ENCODE measurements at places on chromosomes 13 and 19. TPM values are rescaled to one million over a fixed set of nuclear protein-coding genes. Genes with fewer than 3 reads are reported as not detected.

DNA sequence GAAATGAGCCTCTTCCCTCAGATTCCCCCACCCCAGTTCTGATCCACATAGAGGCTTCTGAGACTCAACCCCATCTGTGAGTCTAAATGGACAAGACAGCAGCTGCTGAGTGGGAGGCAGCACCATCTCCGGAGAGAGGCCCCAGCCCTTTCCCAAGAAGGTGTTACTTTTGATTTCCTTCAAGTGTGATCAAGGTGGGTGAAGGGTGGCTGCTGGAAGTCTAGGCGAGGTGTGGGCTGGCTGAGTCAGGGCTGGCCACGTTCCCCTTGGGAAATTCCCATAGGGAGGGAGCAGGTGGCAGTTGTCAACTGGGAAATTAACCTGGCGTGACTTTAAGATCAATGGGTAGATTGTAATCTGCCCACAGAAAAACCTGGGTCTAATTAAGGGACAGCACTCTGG is 148.0 kb downstream of the FOXO1 start:
- DNase-seq: no peak

GRCh38 chr13:113421673-113422270 is 31.5 kb downstream of the ADPRHL1 start:
- DNase-seq: no peak

- no peak for DNase-seq
Observed at GRCh38 chr13:111123649-111124048, 8.5 kb downstream of the ARHGEF7 start.

GRCh38 chr13:109384491-109385241 is 401.7 kb downstream of the IRS2 start:
- no peak for DNase-seq

The SCGB2B2 gene
- 1.5 TPM for total RNA-seq

GRCh38 chr13:51298812-51299211 is 40.7 kb upstream of the SERPINE3 start:
- no peak for DNase-seq

- no peak for DNase-seq
Observed at GRCh38 chr13:32297206-32297605, 18.0 kb downstream of the ZAR1L start.

The ZNF701 gene
- total RNA-seq: 21.6 TPM

DNA sequence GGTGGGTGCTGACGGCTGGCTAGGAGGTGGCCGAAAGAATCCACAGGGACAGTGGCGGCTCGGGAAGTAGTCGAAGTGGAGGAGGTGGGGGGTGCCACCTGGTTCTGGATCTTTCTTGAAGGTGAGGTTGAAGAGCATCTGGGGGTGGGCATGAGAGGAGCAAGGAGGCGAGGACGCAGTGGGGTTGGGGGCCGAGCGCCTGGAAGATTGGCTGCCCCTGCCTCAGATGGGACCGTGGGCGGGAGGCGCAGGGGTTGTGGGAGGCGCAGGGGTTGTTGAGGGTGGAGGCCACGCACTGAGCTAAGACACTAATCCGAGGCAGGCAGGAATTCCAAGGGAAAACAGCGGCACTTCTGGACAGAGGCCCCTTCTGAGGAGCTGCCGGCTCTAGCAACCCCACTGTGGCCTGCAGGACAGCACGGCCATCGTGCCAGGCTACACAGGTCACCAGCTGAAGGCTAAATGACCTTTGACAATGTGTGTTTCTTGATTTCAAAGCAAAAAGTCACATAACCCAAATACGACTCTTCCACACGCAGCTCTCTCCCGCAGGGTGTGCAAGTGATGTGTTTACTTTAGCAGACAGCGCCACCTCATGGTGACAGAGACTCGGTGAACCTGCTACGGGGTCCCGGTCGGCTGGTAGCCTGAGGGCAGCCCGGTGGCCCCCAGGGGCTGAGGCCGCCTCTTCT is 44.1 kb upstream of the RANBP3 start:
- DNase-seq: peak; percentile 75

The CACNG6 gene
- total RNA-seq: 2.2 TPM

- DNase-seq: peak; percentile 67
Observed at GRCh38 chr13:96984051-96984508, 10.2 kb downstream of the OXGR1 start.

- DNase-seq: no peak
Observed at GRCh38 chr19:19447536-19448237, 42.2 kb downstream of the GATAD2A start.

GRCh38 chr19:45786533-45786894 is 4.2 kb upstream of the DMPK start:
- no peak for DNase-seq

- no peak for DNase-seq
Observed at GRCh38 chr13:113939129-113939943, 34.5 kb downstream of the C13orf46 start.

GRCh38 chr19:42989851-42990250 is 36.4 kb downstream of the PSG11 start:
- DNase-seq: no peak

- DNase-seq: no peak
Observed at GRCh38 chr13:27559719-27560118, 60.6 kb downstream of the LNX2 start.

GRCh38 chr13:36360903-36361302 is 14.7 kb upstream of the SPART start:
- DNase-seq: no peak

- no peak for DNase-seq
Observed at GRCh38 chr13:44667943-44668342, 91.8 kb upstream of the TSC22D1 start.

- no peak for DNase-seq
Observed at GRCh38 chr13:79171141-79172061, 234.7 kb downstream of the RBM26 start.

The SELENOV gene
- not detected for total RNA-seq

The GJB2 gene
- total RNA-seq: 0.77 TPM

The RABAC1 gene
- total RNA-seq: 132 TPM

The RPL18 gene
- 997 TPM for total RNA-seq

DNA sequence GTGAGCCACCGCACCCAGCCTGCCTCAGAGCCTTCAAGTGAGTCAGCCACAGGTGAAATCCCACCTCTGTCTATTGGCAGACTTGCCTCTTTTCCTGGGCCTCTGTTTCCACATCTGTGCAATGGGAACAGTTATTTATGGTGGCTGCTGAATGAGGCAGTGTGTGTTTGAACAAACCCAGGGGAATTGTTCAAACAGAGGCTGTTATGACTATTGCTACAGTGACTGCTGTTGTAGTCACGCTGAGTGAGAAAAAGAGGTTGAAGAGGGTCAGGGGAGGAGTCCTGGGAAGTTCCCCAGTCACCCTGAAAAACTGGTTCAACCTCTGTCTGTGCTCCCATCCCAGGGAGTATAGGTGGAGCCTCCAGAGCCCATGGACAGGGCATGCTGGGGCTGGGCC is at the start of gene CEACAM19:
Gene CEACAM19 (plus strand): TSS at position 83 of the 400 bp plus-strand sequence. CDS start 450 bp downstream, outside the sequence.
- no peak for DNase-seq

The PRR36 gene
- total RNA-seq: 2.5 TPM

DNA sequence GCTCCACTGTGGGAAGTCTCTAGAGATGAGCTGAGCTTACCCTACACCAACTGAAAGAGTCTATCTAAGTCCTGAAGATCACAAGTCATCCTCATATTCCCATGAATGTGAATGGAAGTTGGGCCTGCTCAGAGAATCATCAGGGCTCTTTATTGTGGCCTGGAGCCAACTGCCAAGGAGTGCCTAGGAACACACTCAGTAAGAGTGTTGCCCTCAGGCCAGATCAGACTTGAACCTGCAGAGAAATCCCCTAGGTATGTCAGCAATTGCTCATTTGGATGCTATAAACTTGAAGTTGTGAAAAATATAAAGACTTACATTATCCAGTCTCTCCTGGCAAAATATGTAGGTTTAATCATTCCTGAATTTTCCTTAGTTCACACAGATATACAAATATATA is 1070.2 kb downstream of the EFNB2 start:
- DNase-seq: no peak

DNA sequence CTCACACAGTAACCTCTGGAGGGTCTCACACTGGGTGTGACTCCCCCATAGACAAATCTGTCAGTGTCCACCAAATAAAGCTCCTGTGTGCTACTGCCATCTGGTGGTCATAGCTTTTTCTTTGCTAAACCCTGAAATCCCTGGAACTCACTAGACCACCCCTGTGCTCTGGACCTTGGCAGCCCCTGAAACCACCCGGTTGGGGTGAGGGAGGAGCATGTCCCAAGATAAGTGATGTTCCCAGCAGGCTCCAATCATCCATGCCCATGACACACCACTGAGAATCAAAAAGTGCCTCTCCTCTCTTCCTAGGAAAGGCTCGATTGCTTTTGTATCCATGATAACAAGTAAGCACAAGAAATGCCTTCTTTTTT is 6.5 kb upstream of the HSD17B14 start:
- DNase-seq: no peak

The VAV1 gene
- total RNA-seq: 36.2 TPM

DNA sequence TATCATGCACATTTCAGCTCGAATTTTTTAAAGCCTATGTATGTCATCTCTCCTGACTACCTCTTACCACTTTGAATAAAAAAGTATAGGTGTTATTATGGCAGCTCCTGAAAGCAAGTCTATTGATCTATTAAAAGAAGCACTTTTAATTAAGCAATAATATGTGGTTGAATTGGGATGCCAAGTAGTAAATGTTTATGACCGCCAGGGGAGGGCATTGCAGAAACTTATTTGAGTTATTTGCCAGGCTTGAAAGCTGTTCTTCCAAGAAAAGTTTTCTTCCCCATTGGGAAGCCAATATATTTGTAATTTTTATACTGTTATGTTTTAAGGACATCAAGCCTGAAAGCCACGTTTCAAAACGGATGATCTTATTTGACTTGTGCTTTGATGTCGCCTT is 88.1 kb upstream of the SOX21 start:
- no peak for DNase-seq

GRCh38 chr19:17680230-17680722 is 7.9 kb downstream of the UNC13A start:
- peak; percentile 83 for DNase-seq

The CEACAM1 gene
- total RNA-seq: 13.8 TPM

The PRSS57 gene
- not detected for total RNA-seq

DNA sequence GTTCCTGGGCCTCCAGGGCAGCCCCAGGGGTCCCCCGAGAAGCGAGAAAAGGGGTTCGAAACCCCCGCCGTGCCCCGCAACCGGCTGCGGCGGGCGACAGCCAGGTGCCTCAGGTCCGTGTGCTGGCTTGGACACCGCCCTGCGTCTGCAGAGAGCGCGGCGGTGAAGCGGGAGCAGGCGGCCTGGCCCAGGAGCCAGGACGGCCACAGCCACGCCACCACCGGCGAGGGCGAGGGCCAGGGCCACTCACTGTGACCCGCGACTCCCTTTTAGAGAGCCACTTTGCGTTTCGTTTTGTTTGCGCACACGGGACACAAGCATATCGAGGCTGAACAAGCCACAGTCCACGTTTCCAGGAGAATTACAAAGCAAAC is 110.4 kb downstream of the CRYL1 start:
- DNase-seq: no peak

GRCh38 chr19:48127561-48127960 is 16.9 kb upstream of the PLA2G4C start:
- DNase-seq: no peak

DNA sequence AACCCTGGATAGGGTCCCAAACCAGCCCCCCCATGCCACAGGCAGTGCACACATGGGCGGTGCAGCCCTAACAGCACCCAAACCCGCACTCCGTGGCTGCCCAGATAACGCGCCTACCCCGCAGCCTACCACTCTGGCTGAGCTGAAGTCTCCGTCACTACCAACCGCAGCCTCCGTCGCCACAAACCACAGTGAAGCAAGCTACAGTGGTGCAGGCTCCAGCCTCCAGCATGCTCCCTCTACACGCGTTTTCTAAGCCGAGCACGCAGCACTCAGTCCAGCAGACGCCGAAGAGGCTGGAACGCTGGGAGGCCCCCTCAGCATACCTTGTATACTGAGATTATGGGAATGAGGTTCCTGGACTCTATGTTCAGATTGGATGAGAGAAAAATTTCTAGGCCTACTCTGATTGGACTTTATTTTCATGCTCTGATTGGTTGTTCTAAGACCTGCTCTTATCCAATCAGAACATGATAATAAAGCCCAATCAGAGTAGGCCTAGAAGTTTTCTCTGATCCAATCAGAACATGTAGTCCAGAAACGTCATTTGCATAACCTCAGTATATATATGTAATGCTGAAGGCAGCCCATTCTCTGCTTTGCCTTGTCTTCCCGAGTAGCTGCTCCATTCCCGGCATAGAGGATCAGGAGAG is 56.7 kb upstream of the C1QTNF9B start:
- no peak for DNase-seq

GRCh38 chr19:17035842-17036424 is 9.3 kb upstream of the CPAMD8 start:
- DNase-seq: peak; percentile 68

The ADGRE3 gene
- total RNA-seq: 25.5 TPM

GRCh38 chr19:55253842-55254624 is 4.8 kb downstream of the PPP6R1 start:
- no peak for DNase-seq

GRCh38 chr13:46822551-46822950 is 25.6 kb upstream of the ESD start:
- no peak for DNase-seq

GRCh38 chr19:10120538-10121189 is 965 bp upstream of the EIF3G start:
- no peak for DNase-seq

DNA sequence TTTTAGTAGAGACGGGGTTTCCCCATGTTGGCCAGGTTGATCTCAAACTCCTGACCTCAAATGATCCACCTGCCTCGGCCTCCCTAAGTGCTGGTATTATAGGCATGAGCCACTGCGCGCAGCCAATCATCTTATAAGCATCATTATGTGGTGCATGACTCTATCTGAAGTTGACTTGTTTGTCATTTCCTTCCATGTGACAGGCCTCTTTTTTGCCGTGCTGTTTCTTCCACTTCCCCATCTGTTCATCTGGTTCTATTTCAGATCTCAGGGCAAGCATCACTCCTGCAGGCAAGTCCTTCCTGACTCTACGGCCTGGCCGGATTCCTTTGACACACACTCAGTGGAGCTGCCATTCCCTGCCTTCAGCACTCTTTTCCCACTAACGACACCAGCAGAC is 15.2 kb downstream of the COL5A3 start:
- no peak for DNase-seq

GRCh38 chr13:97148894-97149293 is 73.2 kb upstream of the MBNL2 start:
- no peak for DNase-seq

- DNase-seq: no peak
Observed at GRCh38 chr19:11451871-11452619, 16.6 kb downstream of the PRKCSH start.

The PSG2 gene
- total RNA-seq: not detected

- no peak for DNase-seq
Observed at GRCh38 chr13:105491345-105491744, 1044.1 kb downstream of the EFNB2 start.

- DNase-seq: no peak
Observed at GRCh38 chr13:103033999-103034398, 32.2 kb downstream of the SLC10A2 start.

- DNase-seq: peak; percentile 47
Observed at GRCh38 chr19:53057904-53058580, 13.5 kb downstream of the ERVV-2 start.

- DNase-seq: no peak
Observed at GRCh38 chr13:97849305-97849704, 104.2 kb upstream of the IPO5 start.

The CRX gene
- not detected for total RNA-seq

Data from lower lobe of right lung (tissue), 2 donors.